ENCODE measurements at places on chromosomes 6 and 20.

- DNase-seq = no peak
Observed at GRCh38 chr6:28462401-28462800, 19.1 kb upstream of the ZSCAN23 start.

DNA sequence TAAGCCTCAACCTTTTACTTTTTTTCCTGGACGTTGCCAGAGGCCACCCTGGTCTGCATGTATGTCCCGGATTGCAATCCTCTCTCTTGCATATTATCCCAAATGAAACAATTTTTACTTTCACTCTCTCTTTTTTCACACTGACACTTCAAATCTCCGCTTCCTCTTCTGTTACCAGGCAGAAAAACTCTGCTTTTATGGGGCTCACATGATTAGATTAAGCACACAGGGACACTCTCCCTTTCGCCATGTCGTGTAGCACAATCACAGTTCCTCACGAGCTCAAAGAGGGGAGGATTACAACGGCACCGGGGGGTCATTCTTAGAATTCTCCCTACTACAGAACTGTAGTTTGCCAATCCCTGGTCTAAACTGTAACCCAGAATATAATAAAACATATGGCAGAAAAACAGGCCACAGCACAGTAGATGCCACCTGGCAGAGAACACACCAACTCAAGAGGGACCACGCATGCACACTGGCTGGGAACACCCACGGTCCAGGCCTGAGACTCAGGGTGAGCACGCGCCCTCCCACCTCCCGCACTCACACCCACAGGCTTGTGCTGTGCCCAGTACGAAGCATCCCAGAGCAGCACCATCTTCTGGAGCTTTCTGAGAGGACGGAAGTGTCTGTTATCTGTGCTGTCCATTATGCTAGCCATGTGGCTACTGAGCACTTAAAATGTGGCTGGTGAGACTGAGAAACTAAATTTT, 288.7 kb downstream of the KIF16B start:
- no peak for DNase-seq

- no peak for DNase-seq
Observed at GRCh38 chr6:12293931-12294807, 4.0 kb downstream of the EDN1 start.

- no peak for DNase-seq
Observed at GRCh38 chr6:31718265-31718664, 3.1 kb downstream of the LY6G6D start.

DNA sequence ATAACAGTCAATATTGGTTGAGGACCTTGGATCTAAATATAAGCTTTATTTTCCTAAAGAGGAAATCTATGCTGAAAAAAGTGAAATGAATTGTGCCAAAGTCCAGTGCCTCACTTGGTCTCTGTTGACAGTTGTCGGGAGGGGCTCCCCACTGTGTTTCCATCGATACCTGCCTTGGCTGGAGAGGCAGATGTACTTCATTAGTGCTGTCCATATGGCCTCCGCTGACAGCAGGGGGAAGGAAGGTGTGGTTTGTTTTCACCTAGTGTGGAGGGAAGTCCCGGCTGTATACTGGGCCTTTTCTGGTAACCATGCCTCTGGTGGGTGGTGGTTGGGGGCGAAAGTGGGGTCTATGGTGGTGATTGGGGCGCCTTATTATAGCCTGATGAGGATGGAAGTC, 42.7 kb downstream of the CD2AP start:
- no peak for DNase-seq

DNA sequence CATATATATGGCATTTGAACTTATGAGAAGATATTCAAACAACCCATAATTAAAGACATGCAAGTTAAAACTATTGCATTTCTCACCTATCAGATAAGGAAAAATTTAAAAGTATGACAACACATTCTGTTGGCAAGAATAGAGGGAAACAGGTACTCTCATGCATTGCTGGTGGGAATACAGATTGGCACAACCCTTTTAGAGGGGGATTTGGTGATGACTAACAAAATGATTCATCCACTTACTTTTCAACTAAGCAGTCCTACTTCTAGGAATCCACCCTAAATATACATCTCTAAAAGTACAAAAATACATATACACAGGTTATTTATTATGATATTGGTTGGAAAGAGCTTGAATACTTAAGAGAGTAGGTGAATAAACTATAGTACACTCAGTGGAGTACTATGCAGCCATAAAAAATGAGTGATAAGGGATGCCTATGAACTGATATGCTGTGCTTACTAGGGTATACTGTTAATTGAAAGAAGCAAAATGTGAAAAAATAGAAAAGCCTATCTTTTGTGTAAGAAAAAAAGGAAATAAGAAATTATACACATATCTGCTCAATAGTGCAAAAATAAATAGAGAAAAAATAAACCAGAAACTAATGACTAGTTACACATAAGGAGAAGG, 42.2 kb downstream of the ADAT2 start:
- DNase-seq = no peak

DNA sequence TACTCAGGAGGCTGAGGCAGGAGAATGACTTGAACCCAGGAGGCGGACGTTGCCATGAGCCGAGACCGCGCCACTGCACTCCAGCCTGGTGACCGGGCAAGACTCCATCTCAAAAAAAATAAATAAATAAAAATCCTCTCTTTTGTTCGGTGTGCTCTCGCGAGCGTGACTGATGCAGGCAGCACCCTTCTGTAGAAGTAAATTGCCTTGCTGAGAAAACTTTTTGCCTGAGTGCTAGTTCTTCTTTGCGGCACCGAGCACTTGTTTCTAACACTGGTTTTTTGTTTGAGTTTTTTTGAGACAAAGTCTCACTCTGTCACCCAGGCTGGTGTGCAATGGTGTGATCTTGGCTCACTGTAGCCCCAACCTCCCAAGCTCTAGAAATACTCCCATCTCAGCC, 30.5 kb downstream of the PLN start:
- no peak for DNase-seq

- DNase-seq = no peak
Observed at GRCh38 chr6:10495029-10495428, 26.1 kb upstream of the GCNT2 start.

DNA sequence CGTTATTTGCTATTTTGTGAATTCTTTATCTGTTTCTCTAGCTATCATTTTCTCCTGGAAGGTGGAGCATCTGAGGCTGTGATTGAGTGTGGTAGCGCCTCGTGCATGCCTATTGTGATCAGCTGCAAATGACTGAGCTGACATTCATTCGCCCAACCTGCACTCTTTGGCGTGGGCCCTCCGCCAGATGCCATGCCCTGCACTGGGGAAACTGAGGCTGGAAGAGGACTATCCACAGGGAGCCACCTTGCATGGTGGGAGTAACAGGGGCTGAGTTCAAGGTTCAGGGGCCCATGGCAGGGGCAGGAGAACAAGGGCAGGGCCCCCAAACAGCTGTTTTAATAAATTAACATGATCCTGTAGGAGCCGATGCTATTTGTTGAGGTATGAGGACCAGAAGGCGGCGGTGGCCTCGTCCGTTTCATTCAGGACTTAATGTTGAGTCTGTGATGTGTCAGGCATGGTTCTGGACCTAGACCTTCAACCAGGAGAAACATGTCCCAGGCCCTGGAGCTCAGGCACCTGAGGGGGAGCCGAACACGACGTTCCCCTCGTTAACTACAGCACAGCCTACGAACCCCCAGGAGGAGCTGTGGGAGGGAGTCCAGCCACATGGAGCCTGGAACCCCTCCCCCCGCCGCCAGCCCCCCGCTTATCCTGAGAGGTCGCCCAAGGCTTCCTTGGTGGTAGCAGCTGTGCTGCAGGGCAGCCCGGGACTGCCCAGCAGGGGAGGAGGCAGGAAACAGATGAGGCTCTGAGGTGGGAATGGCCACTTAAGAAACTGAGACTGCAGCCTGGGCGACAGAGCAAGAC, 242.9 kb downstream of the CDH4 start:
- DNase-seq = no peak

GRCh38 chr6:169965657-169966311, 214.4 kb downstream of the ERMARD start:
- peak; percentile 12 for DNase-seq

GRCh38 chr6:80010288-80010687, 5.8 kb downstream of the TTK start:
- DNase-seq = no peak

- no peak for DNase-seq
Observed at GRCh38 chr6:169848946-169849345, 97.5 kb downstream of the ERMARD start.

GRCh38 chr20:19858466-19859371, 100.7 kb downstream of the RIN2 start:
- DNase-seq = peak; percentile 54

- peak; percentile 72 for DNase-seq
Observed at GRCh38 chr20:64161356-64162238, 2.7 kb upstream of the MYT1 start.

DNA sequence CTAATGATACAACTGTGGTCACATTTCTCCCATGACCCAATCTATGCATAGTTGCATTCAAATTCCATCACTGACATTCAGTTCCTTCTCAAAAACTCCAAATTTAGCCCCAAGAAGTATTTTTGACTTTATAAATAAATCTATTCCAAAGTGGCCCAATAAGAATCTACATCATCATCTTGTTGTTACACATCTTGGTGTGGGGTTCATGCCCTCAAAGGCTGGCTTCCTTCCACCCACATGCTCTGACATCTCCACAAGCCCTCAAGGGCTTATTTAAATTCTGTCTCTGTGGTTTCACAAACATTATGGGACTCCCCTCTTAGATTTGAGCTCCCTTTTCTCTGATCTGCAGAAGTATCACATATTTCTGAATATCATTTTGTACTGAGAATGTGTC, 585.3 kb upstream of the BTBD3 start:
- no peak for DNase-seq

DNA sequence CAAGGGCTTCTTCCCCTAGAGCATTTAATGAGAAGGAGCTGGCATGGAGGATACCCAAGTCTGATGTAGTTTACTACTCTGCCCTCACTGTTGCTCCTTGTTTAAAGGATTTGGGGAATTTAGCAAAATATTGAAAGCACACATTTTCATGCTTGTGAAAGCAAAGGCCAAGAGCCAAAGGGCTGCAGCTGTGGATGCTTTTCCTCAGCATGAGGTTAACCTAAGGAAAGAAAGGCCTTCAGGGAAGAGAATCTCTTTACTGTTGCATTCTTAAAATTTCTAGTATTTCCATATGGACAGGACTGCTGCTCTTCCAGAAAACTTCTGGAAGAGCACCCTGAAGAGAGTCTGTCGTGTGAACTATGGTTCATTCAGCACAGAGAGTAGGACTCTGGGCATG, 45.9 kb upstream of the SASH1 start:
- DNase-seq = peak; percentile 67

DNA sequence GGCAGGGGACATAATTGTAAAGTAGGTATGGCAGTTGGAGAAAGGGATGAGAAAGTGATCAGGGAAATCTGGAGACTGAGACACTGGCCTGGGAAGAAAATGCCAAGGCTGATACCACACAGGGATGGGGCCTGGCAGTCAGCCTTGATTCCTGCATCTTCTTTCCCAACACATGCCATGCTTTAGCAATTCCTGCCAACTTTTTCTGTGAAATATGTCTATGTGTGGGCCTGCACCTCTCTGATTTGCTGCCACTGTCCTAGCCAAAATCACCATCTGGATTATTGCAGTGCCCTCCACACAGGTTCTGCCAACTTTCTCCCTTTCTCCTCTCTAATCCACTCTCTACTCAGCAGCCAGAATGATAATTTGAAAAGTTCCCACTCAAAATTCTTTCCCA, 759.8 kb upstream of the CITED2 start:
- no peak for DNase-seq

DNA sequence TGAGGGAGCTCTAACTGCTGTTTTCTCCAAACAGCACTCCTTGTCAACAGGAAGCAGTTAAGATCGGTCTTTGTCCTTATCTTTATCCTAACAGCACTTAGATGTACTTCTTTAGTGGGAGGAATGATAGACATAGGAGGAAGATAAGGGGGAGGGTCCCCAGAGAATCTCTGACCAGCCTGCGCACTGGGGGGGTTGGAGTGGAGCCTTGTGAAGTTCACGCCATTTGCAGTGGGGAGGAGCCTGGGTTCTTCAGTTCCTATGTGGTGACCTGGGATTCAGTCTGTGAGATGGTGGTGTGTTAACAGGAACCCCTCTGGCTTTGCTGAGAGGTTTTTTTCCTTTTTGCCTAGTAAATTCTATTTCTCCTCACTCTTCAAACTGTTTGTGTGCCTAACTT, 18.1 kb upstream of the ASCC3 start:
- DNase-seq = no peak

DNA sequence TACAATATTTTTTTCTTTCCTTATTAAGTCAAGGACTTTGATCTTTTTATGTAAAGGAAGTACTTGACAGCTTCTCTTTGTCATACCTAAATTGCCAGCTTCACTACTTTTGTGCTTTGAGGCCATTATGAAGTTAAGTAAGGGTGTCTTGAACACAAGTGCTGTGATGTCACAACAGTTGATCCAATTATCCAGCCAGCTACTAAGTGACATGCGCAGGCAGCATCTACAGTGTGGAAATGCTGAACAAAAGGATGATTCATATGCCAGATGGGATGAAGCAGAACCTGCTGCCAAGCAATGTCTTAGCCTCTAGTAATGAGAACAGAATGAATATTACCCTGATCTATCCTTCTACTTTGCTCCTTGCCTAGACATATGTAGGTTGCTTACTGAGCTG, 68.3 kb upstream of the TMEM244 start:
- no peak for DNase-seq

GRCh38 chr6:36324191-36324590, 12.5 kb downstream of the BNIP5 start:
- DNase-seq = no peak

- DNase-seq = no peak
Observed at GRCh38 chr6:72954716-72955115, 270.6 kb downstream of the KHDC1L start.

- DNase-seq = no peak
Observed at GRCh38 chr20:53598140-53599043, 4.8 kb upstream of the ZNF217 start.

DNA sequence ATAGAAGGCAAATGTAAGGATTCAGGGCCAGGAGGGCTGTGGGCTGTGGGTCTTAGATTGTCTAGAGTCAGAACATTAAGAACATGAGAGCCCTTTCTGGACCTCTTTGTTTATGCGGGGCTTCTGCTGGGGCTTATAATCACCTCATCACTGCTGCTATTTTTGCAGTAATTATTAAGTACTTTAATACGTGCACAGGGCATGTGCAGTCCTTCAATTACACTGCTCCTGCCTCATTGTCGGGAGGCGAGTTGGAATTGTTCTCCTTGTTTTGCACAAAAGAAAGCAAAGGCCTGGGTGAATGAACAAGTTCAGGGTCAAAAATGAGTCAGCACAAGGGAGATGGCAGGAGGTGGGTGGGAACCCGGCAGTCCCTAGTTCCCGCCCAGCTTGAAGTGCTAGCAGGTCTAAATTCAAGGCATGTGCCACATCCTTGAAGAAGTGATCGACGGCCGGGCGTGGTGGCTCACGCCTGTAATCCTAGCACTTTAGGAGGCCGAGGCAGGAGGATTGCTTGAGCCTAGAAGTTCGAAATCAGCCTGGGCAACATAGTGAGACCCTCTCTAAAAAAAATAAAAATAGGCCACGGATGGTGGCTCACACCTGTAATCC, 34.4 kb upstream of the PTPN1 start:
- no peak for DNase-seq

Data from right hindlimb (tissue), 1 donor.